ENCODE measurements at places on chromosomes 2 and 18. TPM values are rescaled to one million over a fixed set of nuclear protein-coding genes. Genes with fewer than 3 reads are reported as not detected.
A peak's percentile ranks its signal among the peaks of the same experiment; 100 is the strongest.

DNA sequence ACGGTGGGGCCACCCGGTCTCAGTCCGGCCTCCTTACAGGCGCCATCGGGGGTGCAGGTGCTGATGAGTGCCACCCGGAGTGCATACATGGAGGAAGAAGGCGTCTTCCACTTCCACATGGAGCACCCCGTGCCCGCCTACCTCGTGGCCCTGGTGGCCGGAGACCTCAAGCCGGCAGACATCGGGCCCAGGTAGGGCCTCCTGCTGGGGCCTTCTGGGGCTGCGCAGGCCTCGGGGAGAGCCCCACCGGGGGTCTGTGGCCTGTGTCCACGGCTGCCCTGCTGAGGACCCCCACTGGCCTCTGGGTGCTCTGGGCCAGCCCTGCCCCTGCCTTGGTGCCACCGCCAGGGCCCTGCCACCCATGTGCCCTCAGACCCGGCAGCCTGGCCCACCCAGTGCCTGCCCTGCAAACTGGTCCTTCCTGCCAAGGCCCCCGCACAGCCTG, 4.8 kb downstream of the RNPEPL1 start:
- no peak for DNase-seq

DNA sequence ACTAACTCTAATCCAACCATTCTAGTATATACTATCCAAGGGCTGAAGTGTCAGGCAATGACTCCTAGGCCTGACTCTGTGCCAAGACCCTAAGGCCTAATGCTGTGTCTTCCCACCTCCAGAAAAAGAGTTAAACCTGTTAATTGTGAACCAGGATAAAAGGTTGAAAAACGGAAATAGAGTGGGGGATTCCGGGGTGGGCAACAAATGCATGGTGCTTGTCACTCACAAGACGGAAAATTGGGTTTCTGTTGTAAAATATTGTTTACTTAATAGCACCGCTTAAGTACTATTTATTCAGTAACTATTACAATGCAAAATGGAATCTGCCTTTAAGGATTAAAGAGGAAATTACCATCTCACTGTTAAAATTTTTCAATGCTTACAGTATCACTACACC, 3.2 kb downstream of the STK17B start:
- no peak for DNase-seq

The TEKT4 gene
- total RNA-seq, result not detected

DNA sequence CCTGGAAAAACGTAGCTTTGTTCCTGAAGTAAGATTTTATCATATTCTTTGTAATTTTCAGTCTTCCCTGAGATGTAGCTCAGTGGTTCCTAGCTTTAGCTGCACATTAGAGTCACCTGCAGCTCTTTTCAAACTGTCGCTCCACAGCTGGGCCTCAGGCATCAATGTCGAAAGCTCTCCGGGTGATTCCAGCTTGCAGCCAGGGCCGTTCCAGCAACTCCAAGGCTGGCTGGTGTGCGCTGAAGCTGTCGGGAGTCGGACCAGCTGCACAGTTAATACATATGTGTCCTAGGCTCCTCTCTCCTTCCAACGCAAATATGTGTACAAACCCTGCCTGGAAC, 609 bp upstream of the ZNF2 start:
- no peak for DNase-seq

DNA sequence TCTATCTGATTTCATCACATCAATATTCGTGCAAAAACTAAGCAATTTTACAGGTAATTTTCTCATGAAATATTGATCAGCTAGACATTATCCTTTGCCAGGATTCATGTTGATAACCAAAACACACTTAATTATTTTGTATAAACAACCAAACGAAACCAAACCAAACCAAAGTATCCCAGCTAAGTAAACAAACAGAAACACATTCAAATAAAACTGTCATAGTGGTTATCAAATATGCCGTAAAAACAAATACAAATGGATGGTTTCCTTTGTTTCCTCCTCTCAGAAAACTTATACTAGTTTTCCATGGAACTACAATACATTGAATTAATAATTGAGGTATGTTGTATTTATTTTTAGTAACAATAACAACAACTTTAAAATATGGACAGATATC, 777.4 kb downstream of the DSC3 start:
- no peak for DNase-seq

DNA sequence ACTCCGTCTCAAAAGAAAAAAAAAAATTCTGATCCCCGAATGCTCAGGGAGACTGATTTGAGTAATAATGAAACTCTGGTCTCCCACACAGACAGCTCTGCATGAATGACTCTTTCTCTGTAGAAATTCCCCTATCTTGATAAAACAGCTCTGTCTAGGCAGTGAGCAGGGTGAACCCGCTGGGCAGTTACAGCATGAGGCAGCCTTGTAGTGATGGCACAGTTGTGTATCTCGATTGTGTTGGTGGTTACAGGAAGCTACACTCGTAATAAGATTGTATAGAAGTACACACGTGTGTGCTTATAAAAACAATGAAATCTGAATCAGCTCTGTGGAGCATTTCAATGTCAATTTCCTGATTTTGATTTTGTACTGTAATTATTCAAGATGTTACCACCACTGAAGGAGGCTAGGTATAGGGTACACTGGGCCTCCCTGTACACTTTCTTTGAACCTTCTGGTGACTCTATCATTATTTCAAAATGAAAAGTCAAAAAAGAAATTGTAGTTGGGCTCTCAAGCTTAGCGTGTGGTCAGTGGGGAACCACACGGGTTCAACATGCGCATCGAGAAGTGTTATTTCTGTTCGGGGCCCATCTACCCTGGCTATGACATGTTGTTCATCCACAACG, 34.9 kb upstream of the ATP8B1 start:
- peak; percentile 35 for DNase-seq

The EML6 gene
- 1.8 TPM for total RNA-seq

The TUBB8B gene
- total RNA-seq, result not detected

- DNase-seq, result no peak
Measured at GRCh38 chr18:7512348-7512747, 54.8 kb upstream of the PTPRM start.

The OR6B2 gene
- not detected for total RNA-seq

The ZNF385B gene
- total RNA-seq, result not detected

GRCh38 chr18:24559526-24559925, 99.1 kb downstream of the HRH4 start:
- no peak for DNase-seq

GRCh38 chr18:49841236-49842217, 28.2 kb upstream of the ACAA2 start:
- DNase-seq, result no peak

The ALKAL2 gene
- total RNA-seq, result not detected

DNA sequence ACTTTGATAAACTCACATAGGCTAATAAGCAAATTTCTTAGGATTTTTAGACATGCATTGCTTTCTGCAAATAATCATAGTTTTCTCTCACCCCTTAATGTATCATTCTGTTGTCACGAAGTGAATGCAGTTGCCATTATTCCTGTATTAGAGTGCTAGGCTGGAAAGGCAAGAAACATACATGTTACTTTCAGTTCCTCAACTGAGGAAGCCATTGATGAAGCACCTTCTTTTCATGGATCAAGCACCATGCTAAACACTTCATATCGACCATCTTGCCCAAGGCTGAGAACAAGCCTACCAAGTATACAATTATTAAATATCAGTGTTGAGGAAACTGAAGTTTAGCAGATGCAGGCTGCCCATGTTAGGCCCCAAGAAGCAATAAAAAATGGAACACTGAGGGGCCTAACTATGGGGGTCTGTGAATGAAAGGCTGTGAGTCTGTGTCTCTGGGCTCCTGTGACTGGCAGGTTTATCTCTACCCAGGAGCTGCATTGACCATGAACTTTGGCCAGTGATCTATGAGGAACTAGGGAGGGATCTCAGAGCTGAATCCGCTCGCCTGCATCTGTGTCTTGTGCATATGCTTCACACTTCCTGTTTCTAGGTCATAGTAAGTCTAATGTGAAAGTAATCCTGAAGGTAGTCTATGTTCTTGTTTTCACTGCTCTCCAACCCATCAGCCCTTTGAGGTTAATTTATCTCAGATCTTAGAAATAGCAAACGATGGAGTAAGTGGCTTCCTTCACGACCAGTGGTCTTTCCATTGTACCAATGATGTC, 16.0 kb upstream of the TSPYL6 start:
- DNase-seq, result no peak

GRCh38 chr2:74031221-74031620, 46.5 kb downstream of the TET3 start:
- DNase-seq, result no peak

DNA sequence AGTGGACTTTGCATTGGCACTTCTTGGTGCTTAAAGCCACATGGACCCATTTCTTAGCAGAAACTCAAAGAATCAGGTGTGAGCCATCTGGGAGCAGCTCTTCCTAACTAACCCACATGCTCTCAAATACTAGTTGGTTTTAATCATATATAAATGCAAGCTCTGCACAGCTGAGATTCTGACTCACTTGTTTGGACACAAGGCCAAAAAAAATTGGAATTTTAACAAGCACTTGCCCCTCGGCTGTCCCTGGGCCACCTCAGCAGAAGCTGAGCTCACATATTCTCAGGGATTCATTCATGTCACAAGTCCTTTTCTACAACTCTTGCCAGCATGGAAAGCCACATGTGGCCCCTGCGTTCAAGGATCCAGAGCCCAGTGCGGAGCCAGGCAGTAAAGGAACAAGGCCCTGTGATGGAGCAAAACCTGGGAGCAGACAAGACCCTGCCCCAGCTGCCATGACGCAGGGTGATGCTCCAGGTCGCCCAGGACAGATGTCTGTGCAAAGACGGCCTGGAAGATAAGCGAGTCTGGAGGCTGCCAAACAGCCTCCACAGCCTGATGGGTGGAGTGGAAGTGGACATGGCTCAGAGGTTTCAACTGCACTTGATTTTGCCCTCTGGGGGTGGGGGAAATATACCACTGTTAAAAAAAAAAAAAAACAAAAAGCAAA, 266.5 kb downstream of the EIPR1 start:
- DNase-seq, result no peak

The GPR39 gene
- total RNA-seq, result not detected

GRCh38 chr2:99822474-99823207, 319.7 kb downstream of the AFF3 start:
- no peak for DNase-seq

- no peak for DNase-seq
Measured at GRCh38 chr2:137638932-137639331, 325.3 kb upstream of the HNMT start.

The DHX57 gene
- total RNA-seq, result 12.8 TPM

The HAAO gene
- 0.18 TPM for total RNA-seq

The STARD6 gene
- total RNA-seq, result not detected

DNA sequence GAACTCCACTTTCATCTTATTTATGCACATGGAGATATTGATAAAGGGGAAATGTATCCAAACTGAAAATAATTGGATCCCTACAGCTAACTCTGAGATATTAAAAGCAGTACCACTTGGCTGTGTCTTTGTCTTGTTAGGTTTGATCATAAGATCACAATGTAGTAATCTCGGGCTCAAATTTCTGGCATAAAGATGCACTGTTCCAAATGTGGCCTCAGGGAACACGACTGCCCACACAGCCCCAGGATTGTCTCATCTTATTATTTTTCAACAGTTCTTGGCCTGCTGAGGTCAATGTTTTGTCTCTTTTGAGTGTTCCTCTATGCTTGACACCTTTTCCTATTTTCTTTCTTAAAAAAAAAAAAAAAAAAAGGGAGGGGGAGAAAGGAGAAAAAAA, 114.1 kb downstream of the GBX2 start:
- no peak for DNase-seq

DNA sequence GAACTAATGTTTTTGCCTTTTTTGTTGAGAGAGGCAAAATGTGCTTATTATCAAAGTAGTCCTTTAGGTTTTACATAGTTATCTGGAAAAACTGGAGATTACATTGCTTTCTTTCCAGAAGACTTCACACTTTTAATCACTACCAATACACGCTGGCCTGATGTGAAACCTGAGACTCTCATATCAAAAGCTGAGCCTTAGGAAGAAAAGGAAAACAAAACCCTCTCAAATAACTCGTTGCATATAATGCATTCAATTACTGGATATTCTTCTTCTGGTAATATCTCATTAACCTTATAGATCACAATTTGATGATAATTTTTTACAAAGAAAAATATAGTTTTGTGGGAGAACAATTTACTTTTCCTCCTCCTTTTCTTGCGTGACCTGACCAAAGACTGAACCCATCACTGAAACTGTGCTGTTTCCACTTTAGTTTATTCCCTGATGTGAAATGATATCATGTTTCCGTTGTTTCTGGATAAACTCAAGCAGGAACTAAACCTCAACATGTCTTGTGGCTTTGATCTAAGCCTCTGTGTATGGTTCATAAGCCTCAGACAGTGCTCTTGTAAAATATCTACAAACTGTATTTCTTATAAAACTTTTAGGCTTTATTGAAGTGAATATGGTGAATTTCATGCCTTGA, 332.4 kb downstream of the GULP1 start:
- no peak for DNase-seq

GRCh38 chr2:226703514-226703913, 96.1 kb downstream of the IRS1 start:
- no peak for DNase-seq

The MARCHF4 gene
- total RNA-seq, result not detected

Data from activated CD4-positive, alpha-beta memory T cell treated with anti-CD3 and anti-CD28 coated beads, Interleukin-2, amount 10 ng/mL, durations not matched to agents 7 days and 5 days (primary cell).